Stimulated activated CD4-positive, alpha-beta T cell treated with anti-CD3 and anti-CD28 coated beads, Interleukin-1b, Interleukin-23, amount 100 ng/mL, for 4 hours (primary cell): ENCODE measurements at places on chromosomes 1 and 21.

DNA sequence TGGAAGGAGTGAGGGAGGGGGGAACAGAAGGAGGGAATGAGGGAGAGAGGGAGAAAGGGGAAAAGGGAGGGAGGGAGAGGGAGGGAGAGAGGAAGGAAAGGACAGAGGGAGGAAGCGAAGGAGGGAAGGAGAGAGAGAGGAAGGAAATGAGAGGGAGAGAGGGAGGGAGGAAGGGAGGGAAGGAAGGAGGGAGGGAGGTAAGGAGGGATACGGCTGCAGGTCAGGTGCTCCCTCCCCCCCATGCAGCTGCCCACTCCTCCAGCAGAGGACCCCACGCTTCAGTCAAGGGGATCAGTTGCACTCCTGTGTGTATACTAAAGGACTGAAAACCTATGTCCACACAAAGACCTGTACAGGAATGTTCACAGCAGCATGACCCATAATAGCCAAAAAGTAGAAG, 54.8 kb downstream of the CLSTN1 start:
- DNase-seq, result no peak

- no peak for DNase-seq
Measured at GRCh38 chr1:241776911-241777310, 71.1 kb upstream of the EXO1 start.

DNA sequence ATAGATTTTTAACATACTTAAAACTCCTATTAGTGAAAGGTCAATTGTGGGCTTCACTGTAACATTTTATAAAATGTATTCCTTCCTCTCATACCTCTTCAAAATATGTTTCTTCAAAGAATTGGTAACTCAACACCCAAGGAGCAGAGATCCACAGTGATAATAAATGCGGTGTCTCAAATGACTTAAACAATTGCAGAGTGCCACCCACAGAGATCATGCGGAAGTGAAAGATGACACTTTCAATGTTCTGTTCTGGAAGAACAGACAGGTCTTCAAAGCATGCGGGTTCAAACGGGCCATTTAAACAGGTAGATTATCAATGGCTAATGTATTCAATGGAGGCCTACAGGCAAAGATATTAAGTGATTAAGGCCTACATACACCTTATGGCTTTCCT, 157.0 kb upstream of the GREM2 start:
- DNase-seq, result no peak

DNA sequence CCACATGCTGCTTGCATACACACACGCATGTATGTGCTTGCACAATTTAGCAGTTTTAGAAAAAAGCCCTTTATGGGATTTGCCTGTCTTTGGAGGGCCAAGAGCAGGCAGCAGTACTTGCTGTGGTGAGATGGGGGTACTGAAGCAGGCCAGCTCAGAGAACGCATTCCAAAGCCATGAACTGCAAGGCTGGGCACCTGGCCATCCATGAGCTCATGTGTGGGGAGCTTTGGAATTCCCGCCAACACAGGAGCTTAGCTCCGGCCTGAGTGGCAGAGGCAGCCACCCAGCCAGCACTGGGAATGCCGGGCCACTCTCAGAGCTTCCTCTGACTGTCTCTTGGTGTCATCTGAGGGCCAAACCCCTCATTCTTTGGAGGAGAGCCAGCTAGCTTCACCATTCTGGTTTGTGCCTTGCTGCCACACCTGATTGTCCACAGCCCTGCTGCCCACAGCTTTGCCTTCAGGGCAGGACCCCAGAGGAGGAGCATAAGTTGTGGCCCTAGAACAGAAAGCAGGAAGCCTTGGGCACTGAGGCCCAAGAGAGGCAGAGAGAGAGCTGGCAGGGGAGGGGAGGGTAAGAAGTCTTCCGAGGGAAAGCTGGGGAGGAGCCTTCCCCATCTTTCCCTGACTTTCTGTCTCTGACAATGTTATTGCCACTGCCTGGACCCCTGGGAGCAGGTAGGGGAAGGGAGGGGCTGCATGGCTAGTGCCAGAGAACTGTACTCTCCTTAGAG, 92.1 kb upstream of the POU3F1 start:
- no peak for DNase-seq

DNA sequence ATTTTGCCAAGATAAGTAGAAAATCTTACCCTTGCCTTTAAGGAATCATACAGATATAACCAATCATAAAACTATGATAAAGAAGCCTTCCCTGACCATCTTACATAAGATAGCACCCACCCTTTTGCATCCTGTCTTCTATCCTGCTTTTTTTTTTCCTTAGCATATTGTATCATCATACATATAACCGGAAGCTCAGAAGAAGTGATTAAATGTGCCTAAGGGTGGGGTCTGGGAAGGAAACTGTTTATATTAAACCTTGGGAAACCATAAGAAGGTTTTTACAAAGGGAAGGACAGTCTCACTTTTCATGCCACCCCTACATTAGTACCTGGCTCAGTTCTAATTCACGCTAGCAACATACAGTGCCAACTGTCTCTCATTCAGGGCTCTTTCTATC, 66.8 kb downstream of the LUZP1 start:
- DNase-seq, result no peak

GRCh38 chr1:172680733-172681275, 21.9 kb downstream of the FASLG start:
- DNase-seq, result no peak

GRCh38 chr1:56505792-56506743, 73.3 kb downstream of the PLPP3 start:
- DNase-seq, result no peak
